ENCODE measurements at places on chromosomes 5 and 9.

- DNase-seq = peak; percentile 79
Observed at GRCh38 chr9:131633491-131634031, 88.2 kb downstream of the PRRT1B start.

DNA sequence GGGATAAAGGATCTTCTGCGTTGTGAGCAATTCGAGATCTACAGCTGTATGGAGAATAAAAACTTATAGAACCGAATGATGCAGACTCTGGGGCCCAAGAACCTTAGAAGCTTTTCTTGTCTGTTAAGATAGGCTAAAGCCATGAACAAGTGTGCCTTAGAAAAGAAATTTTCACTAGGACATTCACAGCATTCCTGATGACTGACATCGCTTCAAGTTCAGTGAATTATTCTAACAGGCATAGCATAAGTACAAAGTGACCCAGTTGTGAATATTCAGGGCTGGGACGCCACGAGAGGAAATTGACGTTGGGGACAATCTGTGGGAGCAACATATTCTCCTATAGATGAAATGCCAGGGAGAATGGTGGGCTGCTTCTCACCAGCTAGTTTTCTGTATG is 32.0 kb upstream of the PANK3 start:
- DNase-seq = peak; percentile 34

- DNase-seq = peak; percentile 93
Observed at GRCh38 chr9:86854898-86855523, 92.3 kb downstream of the GAS1 start.

DNA sequence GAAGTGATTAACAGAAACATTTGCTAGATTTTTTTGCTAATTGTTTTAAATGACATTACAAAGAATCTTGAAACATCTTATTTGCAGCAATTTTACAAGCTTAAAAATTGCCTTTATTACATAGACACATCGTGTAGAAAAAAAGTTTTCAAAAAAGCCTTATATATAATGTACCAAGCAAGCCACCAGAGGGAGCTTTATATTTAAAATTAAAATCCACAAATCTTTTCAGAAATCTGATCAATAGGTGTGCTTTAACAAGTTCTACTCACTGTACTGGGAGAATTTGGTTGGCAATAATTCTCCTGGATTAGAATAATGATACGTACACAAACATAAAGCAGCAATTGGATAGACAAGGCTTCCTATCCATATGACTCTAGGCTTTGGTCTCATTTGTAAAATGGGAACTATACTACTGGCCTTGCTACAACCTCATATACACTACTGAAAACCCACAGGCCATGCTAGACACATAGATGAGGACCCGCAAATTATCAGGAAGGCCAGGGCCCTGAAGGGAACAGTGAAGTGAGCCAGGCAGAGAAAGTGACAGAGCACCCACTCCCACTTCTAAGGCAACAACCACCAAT is 4.8 kb downstream of the PSMB7 start:
- DNase-seq = no peak

- no peak for DNase-seq
Observed at GRCh38 chr5:167309941-167310517, 981.4 kb upstream of the WWC1 start.

GRCh38 chr5:171596391-171596878 is 177.0 kb downstream of the FGF18 start:
- DNase-seq = peak; percentile 78

GRCh38 chr9:109753308-109753707 is 26.7 kb upstream of the PALM2AKAP2 start:
- DNase-seq = no peak

- no peak for DNase-seq
Observed at GRCh38 chr9:38284588-38285051, 107.9 kb upstream of the ALDH1B1 start.

GRCh38 chr9:130150779-130151382 is 21.3 kb upstream of the NCS1 start:
- DNase-seq = peak; percentile 80

GRCh38 chr9:87276851-87277261 is 220.8 kb upstream of the DAPK1 start:
- DNase-seq = peak; percentile 92

All from fibroblast of skin of right biceps (primary cell).